HT1080 (cell line): ENCODE measurements at places on chromosomes 6 and 20. TPM values are rescaled to one million over a fixed set of nuclear protein-coding genes. Genes with fewer than 3 reads are reported as not detected.

The MPC1 gene
- total RNA-seq: 38.4 and 39.6 TPM in 2 replicates

The PAK1IP1 gene
- 57.9 and 64.3 TPM in 2 replicates for total RNA-seq

The MTCH1 gene
- 263 and 264 TPM in 2 replicates for total RNA-seq

The FAM50B gene
- total RNA-seq: not detected in 2 replicates

The HRH3 gene
- not detected in 2 replicates for total RNA-seq

The SAMD3 gene
- 3.8 and 5.0 TPM in 2 replicates for total RNA-seq

The ERVFRD-1 gene
- not detected in 2 replicates for total RNA-seq

The ZSCAN31 gene
- total RNA-seq: 4.3 and 7.3 TPM in 2 replicates

The GRM1 gene
- 0.03 TPM in 1 of 2 replicates, not detected in the other for total RNA-seq

GRCh38 chr6:34592208-34592952 is 36.3 kb upstream of the SPDEF start:
- DNase-seq: no peak

DNA sequence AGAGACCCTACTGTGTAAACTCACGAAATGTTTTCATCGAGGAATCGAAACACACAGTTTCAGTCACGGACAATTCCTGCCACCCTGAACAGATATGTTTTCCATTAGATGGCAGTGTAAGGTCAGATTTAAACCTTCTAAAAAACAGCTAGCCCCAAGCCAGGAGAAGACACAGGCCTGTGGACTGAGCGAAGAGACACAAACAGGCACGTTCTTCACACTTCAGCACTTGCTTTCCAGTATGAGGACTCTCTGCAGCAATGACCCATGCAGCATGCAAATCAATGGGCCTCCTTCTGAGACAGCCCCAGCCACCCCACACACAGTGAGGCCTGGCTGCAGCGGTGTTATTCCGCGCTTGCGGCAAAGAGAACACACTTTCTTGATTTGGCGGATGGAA is 31.9 kb downstream of the HUS1B start:
- no peak for DNase-seq

DNA sequence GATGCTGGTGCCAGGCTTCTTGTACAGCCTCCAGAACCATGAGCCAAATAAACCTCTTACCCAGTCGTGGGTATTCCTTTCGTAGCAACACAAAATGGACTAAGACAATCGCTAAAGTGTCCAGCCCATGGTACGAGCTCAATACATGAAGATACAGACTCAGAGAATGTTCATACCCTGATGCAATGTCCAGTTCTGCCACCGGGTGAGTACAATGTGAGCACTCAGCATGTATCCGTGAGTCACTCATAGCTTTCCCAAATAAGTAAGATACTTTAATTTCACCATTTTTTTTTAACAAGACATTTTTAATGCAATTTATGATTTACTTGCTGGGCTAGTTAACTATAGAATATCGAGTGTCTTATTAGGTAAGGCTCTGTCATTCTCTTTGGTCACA is 26.7 kb upstream of the PDE10A start:
- no peak for DNase-seq

DNA sequence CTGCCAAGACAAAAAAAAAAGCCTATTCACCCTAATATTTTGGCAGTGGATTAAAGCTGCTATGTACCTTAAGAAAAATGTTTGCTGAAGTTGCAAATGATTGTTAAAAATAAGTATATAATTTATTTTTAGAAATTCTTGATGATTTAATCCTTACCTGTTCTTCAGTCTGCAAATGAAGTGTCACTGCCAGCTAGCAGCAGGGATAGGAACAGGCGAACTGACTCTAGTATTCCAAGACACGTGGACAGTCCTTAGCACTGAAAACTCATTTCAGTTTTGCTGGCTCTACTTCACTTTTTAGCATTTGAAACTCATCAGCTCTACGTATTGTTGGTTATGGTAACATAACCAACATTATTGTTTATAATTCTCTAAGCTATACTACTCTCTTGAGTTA is 204.4 kb upstream of the ID4 start:
- DNase-seq: no peak

- DNase-seq: no peak
Observed at GRCh38 chr20:37944456-37944981, 41.6 kb downstream of the VSTM2L start.

DNA sequence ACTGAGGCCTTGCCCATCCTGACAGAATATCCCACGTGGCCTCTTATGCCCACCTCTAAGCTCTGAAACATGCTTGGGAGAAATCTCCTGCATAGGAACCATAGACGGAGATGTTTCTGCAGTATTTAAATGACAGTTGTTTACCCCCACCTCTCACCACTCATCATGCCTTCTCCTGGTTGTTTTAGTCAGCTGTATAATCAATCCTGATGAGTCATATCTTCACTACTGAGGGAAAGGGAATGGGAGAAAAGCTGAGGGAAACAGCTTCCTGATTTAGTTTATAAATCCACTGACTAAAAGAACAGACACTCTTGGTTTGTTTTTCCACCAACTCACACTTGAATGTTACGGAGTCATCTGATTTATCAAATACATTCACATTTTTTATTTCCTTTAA is 113.2 kb upstream of the TENT5A start:
- peak; percentile 77 for DNase-seq

GRCh38 chr6:81362246-81362645 is 390.2 kb downstream of the TENT5A start:
- DNase-seq: peak; percentile 50

DNA sequence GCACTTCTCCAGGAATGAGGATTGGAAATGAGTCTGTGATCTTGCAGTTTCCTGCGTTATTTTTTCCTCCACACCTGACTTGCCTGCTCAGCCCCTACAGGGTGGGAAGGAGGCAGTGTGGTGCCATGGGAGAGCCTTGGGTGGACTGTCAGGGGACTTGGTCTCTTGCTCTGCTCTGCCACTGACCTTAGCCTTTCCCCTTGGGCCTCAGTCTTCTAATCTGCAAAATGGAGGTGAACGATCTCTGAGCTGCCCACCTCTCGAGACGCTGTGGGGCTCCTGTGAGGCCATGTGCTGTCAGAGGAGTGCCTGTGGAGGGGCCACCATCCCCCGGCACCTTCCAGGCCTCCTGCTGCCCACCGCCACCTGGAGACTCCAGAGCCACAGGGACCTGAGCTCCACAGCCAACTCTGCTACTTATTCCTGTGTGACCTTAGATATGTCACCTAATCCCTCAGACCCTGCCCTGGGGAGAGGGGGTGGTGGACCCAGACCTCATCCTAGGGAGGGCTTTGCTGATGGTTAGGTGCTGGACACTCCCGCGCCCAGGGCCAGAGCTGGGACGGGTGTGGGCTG is 45.8 kb upstream of the MLN start:
- DNase-seq: no peak

DNA sequence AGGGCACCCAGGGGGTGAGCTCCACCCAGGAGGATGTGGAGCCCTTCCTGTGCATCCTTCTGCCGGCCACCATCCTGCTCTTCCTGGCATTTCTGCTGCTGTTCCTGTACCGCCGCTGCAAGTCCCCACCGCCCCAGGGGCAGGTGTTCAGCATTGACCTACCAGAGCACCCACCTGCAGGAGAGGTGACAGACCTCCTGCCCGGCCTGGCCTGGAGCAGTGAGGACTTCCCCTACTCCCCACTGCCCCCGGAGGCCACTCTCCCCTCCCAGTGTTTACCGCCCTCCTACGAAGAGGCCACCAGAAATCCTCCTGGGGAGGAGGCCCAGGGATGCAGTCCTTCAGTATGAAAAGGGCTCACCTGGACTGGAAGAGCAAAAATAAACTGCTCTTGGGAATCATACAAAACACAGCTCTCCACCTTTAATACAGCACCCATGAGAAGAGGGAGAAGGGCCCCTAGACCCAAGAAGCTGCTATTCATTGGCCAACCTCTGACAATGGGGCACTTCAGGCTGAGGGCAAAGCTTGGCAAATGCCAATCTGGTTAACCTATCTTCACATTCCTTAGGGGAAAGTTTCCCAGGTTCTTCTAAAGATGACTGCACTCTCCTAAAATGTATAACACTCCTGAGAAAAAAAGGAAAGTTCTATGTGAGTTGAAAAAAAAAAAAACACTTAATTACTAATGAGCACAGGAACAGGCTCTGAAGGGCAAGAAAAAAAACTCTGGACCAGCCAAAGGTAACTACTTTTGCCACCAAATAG is 5.0 kb downstream of the SMIM28 start:
- peak; percentile 13 for DNase-seq

DNA sequence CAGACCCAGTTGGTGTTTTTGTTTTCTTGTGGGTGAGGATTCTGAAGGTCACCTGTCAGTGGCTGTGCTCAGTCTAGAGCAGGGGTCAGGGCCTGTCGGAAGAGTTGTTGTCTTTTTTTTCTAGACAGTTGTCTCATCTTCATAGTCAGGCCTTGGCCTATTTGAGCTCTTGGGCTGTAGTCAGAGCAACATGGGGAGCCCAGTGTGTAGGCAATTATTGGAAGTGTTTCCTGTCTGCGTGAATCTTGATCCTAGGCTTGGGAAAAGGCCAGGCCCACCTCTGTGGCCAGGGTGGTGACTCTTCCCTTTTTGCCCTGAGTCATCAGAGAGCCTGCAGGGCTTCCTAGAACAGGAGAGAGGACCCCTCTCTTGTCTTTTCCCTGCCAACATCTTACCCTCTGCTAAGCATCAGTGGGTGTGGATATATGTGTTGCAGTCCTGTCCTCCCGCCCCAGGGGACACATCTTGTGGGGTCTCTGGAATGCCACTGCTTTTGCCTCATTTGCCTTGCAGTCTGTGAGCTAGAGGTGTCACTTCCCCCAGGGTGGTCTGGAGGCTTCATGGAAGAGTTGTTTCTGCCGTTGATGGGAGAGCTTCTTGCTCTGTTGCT is 11.4 kb downstream of the TJAP1 start:
- DNase-seq: peak; percentile 72

GRCh38 chr6:149642829-149643580 is 5.5 kb downstream of the KATNA1 start:
- no peak for DNase-seq

DNA sequence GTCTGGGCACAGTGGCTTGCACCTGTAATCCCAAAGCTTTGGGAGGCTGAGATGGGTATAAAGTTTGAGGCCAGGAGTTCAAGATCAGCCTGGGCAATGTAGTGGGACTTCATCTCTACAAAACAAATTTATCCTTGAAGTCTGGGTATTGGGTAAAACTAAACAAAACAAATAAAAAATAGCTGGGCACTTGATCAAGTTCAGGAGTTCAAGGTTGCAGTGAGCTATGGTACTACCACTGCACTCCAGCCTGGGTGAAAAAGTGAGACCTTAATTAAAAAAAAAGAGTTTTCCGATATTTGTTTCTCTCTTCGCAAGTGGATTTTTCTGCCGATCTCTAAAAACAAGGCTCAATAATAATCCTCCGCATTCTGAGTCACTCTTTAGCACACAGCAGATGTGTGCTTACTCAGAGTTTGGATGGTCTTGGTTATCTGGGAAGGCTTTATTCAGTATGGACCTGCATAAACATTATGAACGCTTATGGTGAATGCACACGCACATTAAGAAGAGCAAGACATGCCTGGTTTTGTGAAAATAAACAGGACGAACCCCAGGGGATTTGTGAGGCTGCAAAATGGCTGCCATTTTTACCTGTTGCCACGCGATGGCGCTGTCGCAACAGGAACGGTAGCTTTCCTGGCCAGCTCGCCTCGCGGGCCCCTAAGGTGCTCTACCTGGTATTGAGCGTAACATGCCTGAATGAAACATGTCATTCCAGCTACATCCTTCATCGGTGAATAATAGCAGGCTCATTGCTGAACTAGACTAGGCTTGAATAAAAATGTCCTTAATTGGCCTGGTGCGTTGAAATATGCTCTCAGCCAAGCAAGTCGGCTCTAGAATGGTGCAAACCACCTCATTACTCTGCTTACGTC is 6.0 kb downstream of the OPN5 start:
- DNase-seq: peak; percentile 50

- peak; percentile 40 for DNase-seq
Observed at GRCh38 chr6:79570129-79571029, 33.1 kb upstream of the LCA5 start.

- no peak for DNase-seq
Observed at GRCh38 chr6:250676-251075, 41.6 kb upstream of the DUSP22 start.

DNA sequence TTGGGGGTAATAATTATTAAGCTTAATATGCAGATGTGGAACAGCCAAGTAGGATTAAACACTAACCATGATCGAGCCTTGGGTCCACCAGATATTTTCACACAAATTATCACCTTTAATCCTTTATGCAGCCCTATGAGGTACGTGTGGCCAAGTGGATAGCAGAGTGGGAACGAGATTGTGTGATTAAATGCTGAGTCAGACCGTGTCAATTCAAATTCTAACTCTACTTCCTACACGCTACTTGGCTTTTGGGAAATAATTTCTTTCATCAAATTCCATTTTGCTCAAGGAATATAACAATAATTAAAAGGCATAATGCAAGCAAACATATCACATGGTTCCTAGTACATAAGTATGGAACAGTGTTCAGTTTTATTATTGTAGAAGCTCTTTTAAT is 329.2 kb downstream of the CBLN4 start:
- DNase-seq: no peak

GRCh38 chr6:119686644-119687043 is 337.1 kb upstream of the MAN1A1 start:
- DNase-seq: no peak

- DNase-seq: peak; percentile 25
Observed at GRCh38 chr6:161836643-161837448, 563.0 kb upstream of the AGPAT4 start.

- no peak for DNase-seq
Observed at GRCh38 chr6:44401138-44401537, 13.6 kb downstream of the CDC5L start.

GRCh38 chr6:31568537-31568961 is 3.5 kb upstream of the LTA start:
- no peak for DNase-seq

- DNase-seq: no peak
Observed at GRCh38 chr20:30513050-30513628, 744.3 kb upstream of the DEFB115 start.

- no peak for DNase-seq
Observed at GRCh38 chr6:38604700-38605099, 35.0 kb downstream of the BTBD9 start.

GRCh38 chr6:56491606-56492328 is 150.9 kb downstream of the DST start:
- DNase-seq: peak; percentile 3

DNA sequence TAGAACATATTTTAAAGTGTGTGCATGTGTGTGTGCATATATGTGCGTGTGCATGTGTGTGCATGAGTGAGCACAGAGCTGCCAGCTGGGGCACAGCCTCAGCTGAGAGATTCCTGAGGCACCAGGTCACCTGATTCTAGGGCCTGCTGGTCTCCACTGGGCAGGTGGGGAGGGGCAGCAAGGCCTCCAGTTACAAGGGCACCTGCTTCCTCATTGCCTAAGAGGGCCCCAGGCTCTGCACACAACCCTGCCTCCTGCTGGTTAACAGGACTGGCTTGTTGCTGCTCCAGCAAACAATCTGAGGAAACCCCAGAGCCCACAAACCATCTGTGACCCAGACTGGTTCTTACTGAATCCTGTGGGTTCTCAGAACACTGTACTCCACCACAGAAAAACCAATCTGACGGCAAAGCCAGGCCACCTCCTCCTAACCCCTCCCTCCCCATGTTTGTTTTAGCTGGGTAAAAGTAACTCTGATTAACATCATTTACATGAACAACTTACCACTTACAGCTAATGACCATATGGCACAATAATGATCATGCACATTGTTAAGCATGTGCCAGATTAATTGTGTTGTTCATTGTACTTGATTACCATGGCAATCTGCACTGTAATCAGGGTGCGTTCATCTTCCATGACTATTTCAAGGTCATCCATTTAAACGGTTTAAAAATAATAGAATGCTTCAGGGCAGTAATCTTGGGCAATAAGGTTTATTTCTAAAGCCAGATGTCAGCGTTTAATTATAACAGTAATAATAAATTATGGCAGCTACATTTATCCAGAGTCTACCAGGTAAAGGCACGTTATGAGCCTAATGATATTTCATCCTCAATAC is 23.1 kb upstream of the UBE2J1 start:
- DNase-seq: no peak

- no peak for DNase-seq
Observed at GRCh38 chr6:15528870-15529269, 134.0 kb downstream of the DTNBP1 start.
